HT-29 (cell line): ENCODE measurements at places on chromosomes 16 and 17.

DNA sequence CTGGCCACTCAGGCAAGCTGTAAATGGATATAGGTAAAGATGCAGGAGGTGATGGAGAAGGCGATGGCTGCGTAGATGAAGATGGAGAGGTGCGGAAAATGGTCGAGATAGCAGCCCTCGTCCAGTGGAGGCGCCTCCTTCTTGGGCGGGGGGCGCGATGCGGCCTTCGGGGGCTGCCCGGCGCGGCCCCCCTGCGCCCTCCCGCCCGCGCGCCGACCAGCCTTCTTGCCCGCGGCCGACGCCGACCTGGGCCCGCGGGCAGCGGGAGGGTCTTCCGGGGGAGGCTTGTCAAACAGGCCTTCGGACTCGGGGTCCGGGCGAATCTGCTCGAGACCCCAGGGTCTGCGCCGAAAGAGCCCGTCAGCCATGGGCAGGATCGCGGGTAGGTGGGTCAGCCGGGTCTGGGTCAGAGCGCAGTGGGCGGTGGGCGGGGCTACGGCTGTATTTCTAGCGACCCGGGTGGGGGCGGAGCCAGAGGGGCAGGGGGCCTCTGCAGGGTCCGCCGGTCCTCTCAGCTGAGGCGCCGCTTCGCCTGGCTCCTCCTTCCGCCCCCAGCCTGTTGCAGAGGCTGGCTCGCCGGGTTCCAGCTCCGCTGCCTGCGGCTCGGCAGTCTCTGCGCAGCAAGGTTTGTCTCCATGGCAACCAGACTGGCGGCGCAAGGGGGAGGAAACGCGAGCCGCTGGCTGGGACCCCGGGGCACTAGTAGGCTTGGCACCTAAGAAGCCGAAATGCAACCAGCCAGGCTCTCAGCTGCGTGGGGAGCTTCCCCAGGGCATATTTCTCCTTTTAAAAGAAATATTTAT is 14.4 kb downstream of the MIS12 start:
- DNase-seq, result no peak

GRCh38 chr16:12674071-12674470 is 129.6 kb downstream of the CPPED1 start:
- no peak for DNase-seq

- DNase-seq, result peak; percentile 63
These were observed 11.7 kb upstream of the SLC47A2 start for GRCh38 chr17:19728084-19728495.

DNA sequence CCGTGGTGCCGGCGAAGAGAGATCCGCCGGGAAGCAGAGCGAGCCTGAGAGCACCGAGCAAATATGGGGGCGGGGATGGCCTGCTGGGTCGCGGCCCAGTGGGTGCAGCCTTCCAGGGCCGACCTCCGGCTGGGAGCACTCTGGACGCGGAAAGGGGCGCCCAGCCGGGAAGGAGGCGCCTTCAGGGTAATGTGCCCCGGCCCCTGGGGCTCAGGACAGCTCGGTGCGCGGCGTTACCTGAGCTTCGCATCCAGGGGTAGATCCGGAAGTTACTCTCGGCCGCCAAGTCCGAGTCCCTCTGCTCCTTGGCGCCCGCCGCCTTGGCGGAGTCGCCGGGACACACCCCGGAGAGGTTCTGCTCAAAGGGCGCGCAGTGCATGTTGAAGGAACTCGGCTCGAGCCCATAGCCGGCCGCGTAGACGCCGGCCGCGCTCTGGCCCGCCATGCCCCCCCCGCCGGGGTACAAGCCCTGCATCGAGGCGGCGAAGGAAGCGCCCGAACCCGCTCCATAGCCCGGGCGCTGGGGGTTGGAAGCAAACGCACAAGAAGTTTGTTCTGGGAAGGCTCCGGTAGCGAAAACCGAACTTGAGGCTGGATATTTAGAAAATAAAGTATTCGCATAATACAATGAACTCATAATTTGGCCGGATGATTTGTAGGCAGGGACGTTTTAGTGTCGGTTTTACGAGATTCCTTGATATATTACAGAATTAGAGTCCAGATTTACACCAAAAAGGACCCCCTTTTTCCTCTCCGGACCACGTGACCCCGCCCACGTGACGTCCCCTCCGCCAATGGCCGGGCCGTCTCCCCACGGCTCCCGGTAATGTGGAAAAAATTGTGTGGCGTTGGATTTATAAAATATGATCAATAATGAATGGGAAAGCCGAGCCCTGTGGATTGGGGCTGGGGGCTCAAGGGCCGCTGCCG is at the start of gene HOXB7:
Gene HOXB7 (minus strand): TSS at position 736 of the 930 bp plus-strand sequence. CDS start 99 bp downstream, at position 637.
- peak; percentile 74 for DNase-seq

DNA sequence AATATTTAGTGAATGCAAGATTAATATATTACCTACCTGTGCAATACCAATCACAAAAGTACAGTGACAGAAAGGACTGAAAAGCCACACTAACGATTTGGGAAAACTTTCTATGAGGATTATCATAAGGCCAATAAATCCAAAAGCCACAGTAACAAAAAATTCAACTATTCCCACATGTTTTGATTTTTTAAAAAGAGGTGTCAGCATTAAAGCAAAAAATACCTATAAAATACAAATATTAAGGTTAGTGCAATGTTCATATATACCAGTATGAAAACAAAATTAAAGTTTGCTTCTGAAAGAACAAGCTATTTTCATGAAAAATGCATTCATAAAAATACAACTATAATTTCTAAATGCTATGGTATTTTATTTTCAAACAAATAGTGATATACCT is 24.3 kb downstream of the ABCA5 start:
- no peak for DNase-seq

DNA sequence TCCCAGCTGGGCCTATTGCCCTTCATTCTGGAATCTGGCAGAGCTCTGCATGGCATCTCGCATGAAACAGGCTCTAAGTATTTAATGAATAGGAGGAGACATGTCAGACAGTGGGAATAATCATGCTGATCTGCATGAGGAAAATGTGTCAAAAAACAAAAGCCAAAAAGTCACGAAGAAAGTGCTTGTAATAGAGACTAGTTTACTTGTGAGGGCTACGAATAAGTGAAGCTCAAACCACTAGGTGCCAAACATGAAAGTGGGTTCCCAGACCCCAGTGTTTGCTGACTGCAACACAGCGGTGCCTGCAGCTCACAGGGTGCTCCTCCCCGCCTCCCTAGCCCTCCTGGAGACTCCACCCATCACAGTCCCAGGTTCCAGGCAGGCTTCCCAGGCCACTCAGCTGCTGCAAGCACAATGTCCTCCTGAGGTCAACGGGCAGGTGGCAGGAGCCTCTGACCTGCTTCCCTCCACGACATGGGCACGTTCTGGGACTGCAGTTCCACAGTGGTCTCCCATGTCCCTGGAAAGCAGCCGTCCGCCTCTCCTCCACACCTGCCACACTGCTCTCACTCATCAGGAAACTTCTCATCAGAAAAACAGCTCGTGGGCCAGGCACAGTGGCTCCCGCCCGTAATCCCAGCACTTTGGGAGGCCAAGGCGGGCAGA is 96.5 kb downstream of the ANKRD11 start:
- no peak for DNase-seq

GRCh38 chr17:28043741-28044140 is 1.3 kb downstream of the NLK start:
- DNase-seq, result no peak

DNA sequence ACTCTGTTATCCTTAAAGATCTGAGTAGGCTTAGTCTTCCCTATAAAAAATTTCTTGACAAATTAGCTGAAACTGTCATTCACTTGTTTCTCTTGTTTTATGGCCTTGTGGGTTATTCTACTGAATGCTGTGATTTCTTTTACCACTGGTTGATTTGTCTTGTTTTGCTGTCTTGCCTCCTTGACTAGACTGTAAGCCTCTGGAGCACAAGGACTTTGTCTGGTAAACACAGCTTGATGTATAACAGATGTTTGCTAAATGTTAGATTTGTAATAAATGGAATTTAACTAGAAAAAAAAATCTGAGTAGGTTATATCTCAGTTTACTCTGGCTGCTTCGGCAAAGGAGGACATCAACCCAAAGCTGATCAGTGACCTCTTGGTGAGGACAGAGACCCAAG is 21.6 kb downstream of the VAC14 start:
- DNase-seq, result no peak
